ENCODE measurements at places on chromosomes 7 and 10. TPM values are rescaled to one million over a fixed set of nuclear protein-coding genes. Genes with fewer than 3 reads are reported as not detected.

DNA sequence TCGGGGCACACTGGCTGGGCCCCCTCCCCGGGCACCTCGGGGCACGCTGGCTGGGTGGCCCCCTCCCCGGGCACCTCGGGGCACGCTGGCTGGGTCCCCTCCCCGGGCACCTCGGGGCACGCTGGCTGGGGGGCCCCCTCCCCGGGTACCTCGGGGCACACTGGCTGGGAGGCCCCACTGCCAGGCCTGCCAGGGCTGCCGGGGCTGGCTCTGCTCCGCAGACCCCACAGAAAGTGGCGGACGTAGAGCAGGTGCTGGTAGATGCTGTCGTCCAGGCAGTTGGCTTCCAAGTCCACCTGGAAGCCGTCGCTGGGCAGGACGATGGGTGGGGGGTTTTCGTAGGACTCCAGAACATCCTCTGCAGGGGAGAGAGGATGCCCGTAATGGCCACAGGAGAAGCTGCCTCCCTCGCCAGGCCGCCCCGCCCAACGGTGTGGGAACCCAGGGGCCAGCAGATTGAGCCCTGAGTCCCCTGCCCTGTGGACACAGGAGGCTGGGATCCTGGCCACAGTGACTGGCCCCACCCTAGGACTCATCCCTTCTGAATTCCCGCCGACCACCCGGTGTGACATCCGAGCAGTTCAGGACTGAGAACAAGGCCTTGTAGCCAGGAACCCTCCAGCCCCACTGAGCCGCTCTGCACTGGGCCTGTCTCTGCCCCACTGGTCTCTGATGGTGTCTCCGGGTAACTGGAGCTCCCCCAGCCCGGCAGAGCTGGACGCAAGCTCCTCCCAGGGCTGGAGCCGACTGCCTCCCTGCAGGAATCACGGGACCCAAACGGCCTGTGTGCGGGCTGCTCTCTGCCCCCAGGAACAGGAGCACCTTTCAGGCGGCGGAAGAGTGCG, 28.2 kb downstream of the AP5Z1 start:
- H3K4me1 ChIP-seq: no peaks in the 10 kb centered on the region
- no peaks in the 10 kb centered on the region for H3K27me3 ChIP-seq
- H3K4me3 ChIP-seq: no peak overlapping the region
- no peak for DNase-seq
- H3K27ac ChIP-seq: no peak overlapping the region

GRCh38 chr7:28739826-28740225, 218.3 kb downstream of the TRIL start:
- peaks cover 8% of the 10 kb centered on the region for H3K4me1 ChIP-seq
- no peak overlapping the region for H3K27ac ChIP-seq
- H3K4me3 ChIP-seq: no peak overlapping the region
- no peaks in the 10 kb centered on the region for H3K27me3 ChIP-seq

GET4 gene
- 49.7 TPM for total RNA-seq

FAM221A gene
- total RNA-seq: 12.0 TPM

SLC29A4 gene
- total RNA-seq: 27.7 TPM

Data from A673 (cell line).